ENCODE measurements at places on chromosomes 6 and 20. TPM values are rescaled to one million over a fixed set of nuclear protein-coding genes. Genes with fewer than 3 reads are reported as not detected.

The EMILIN3 gene
- 4.3 TPM for total RNA-seq

The GCNT2 gene
- 41.8 TPM for total RNA-seq

The PRL gene
- not detected for total RNA-seq

The DEFB123 gene
- total RNA-seq, result not detected

The FUT9 gene
- total RNA-seq, result not detected

The DOK5 gene
- total RNA-seq, result 1.8 TPM

The CCM2L gene
- 9.2 TPM for total RNA-seq

The EPB41L1 gene
- 19.6 TPM for total RNA-seq

The SNAI1 gene
- 0.82 TPM for total RNA-seq

The SNX21 gene
- 21.3 TPM for total RNA-seq

The PLA2G7 gene
- 0.15 TPM for total RNA-seq

The C20orf141 gene
- total RNA-seq, result not detected

The ACSS2 gene
- total RNA-seq, result 156 TPM

The ADTRP gene
- not detected for total RNA-seq

The LTB gene
- 0.40 TPM for total RNA-seq

The LGSN gene
- not detected for total RNA-seq

The XKR7 gene
- total RNA-seq, result not detected

The SCUBE3 gene
- total RNA-seq, result 3.5 TPM

The CALHM5 gene
- total RNA-seq, result 2.4 TPM

The HUS1B gene
- total RNA-seq, result not detected

The SOX18 gene
- 36.8 TPM for total RNA-seq

The CASP8AP2 gene
- total RNA-seq, result 14.4 TPM

The WTAP gene
- 46.4 TPM for total RNA-seq

The HLA-DQB1 gene
- total RNA-seq, result 4.4 TPM

The MAP3K4 gene
- total RNA-seq, result 43.6 TPM

The RIMS4 gene
- 0.12 TPM for total RNA-seq

The IRAK1BP1 gene
- 5.5 TPM for total RNA-seq

The HSPA1L gene
- total RNA-seq, result 2.0 TPM

The ULBP2 gene
- total RNA-seq, result 0.84 TPM

The SPTLC3 gene
- 5.4 TPM for total RNA-seq
